Stimulated activated CD8-positive, alpha-beta memory T cell treated with anti-CD3 and anti-CD28 coated beads, Interleukin-2, amount 100 ng/mL, for 48 hours (primary cell): ENCODE measurements at places on chromosomes 13 and 19.

- no peak for DNase-seq
Measured at GRCh38 chr13:86052141-86052540, 252.9 kb upstream of the SLITRK6 start.

- peak; percentile 67 for DNase-seq
Measured at GRCh38 chr13:114065141-114065925, 67.1 kb downstream of the RASA3 start.

DNA sequence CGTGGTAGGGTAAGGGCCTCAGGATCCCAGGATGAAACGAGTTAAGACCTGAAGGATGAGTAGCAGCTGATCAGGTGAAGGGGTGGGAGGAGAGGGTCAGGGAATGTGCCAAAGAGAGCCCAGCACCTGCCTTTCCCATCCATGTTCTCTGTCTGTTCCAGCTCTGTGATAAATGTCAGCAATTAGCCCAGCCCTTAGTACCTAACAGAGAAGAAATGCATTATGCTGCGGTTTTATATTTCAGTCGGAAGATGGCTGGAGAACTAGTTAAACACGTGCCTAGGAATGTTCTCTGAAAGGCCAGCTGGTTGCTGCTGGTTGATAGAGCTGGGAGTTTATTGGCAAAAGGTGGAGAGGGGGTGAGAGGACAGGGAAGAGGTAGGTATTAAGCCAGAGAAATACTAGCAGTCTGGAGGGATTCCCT, 268.2 kb downstream of the SHISA2 start:
- DNase-seq: no peak

GRCh38 chr13:32837307-32837972, 178.8 kb upstream of the KL start:
- DNase-seq: no peak

GRCh38 chr19:56295531-56296455, 18.8 kb downstream of the ZSCAN5A start:
- DNase-seq: no peak

GRCh38 chr19:44644402-44645016, 799 bp downstream of the PVR start:
- DNase-seq: no peak

- DNase-seq: no peak
Measured at GRCh38 chr19:57671124-57671895, 2.6 kb downstream of the ZSCAN4 start.

DNA sequence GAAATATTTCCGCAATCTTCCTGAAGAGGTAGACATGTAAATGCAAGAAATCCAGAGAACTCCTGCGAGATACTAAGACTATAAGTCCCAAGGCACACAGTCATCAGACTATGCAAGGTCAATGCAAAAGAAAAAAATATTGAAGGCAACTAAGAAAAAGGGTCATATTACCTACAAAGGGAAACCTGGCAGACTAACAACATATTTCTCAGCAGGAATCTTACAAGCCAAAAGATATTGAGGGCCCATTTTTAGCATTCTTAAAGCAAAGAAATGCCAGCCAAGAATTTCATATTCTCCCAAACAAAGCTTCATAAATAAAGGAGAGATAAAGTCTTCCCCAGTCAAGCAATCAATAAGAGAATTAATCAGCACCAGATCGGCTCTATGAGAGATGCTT, 298.5 kb upstream of the ATXN8OS start:
- no peak for DNase-seq

DNA sequence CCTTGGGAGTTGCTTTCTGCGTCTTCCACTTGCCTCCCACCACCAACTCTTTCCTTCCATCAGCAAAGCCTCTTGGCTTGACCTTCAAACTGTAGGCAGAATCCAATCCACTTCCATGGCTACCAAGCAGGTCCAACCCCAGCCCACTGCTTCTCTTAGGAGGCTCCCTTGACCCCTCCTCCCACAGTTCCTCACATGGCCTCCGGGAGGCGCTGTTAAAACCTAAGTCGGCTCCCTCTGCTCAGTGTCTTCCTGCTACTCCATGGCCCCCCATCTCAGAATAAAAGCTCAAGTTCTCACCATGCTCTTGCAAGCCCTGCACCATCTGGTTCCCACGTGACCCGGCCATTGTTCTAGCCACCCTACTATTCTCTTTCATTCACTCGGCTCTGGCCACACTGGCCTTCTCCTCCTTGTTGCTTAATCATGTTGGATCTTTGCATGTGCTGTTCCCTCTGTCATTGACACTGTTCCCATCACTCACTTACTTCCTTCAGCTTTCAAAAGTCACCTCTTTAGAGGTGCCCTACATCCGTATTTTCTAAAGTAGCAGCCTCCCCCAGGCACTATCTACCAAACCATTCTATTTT, 7.5 kb downstream of the IZUMO2 start:
- no peak for DNase-seq

GRCh38 chr13:27117158-27117557, 54.5 kb downstream of the USP12 start:
- no peak for DNase-seq

- DNase-seq: no peak
Measured at GRCh38 chr13:85799097-85799582, at the start of gene SLITRK6. Gene SLITRK6, minus strand, starts transcription at chr13:85799419. Its CDS starts 2,911 bp downstream, at chr13:85796508.

DNA sequence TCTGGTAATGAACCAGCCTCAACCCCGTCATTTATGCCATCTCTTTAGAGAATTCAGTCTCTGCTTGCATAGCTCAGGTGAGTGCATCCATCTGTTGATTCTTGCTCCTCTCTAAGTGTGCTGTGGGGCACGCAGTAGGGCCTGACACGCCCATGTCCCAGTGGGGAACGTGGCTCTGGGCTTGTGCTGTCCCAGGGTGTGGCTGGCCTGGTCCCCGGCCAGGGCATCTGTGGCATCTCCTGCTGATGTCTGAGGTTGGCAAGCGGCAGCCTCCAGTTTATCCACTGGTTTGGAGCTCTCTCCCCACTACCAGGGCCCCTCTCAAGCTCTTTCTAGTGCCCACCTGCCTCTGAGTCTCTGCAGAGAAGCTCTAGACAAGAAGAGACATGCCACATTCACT, 146.6 kb upstream of the GJB6 start:
- DNase-seq: no peak

DNA sequence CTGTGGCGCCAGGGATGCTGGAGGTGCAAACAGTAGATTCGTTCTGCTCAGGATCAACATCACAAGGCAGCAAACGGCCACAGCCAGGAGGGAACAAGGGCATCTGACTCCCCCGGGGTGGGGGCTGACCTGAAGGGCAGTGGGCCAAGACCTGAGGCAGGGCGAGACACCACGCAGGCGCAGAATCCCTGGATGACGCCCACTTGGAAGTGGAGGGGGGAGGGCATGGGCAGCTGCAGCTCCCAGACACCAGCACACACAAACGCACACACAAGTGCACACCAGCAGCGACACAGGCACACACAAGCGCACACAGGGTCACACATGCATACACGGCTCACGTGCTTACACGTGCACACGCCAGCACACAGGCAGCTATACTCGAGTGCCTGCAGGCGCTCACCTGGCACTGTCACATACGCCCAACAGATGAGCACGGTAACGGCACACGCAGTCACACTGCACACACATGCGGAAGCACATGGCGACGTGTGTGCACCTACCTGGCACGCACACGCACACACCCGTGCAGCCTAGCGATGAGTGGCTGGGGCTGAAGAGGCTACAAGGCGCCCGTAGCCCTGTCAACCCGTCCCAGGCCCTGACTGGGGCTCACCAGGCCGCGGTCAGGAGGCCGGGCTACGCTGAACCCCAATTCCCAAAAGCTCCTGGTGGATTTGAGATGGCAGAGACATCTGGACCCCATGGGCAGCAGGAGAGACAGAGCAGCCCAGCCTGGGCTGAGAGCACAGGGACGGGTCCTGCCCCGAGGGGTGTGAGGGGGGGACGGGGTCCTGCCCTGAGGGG, 5.5 kb downstream of the C2CD4C start:
- no peak for DNase-seq

GRCh38 chr19:41427647-41428480, 690 bp upstream of the B3GNT8 start:
- DNase-seq: peak; percentile 20

- DNase-seq: no peak
Measured at GRCh38 chr13:61531383-61532065, 115.9 kb upstream of the PCDH20 start.

DNA sequence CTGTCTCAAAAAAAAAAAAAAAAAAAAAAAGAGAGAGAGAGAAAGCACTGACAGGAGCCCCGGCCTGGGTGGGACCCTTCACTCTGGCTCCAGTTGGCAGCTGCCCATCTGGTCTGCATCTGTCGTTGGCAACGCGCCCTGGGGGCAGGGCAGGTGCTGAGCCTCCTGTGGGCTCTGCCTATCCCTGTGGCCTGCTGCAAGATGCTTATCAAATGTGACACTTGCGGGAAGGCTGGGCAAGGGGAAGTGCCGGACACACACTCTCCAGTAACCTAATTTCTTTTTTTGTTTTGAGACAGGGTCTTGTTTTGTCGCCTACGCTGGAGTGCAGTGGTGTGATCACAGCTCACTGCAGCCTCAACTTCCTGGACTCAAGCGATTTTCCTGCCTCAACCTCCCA, 10.7 kb upstream of the KPTN start:
- no peak for DNase-seq

GRCh38 chr13:110349239-110349638, 42.2 kb downstream of the COL4A2 start:
- DNase-seq: no peak

DNA sequence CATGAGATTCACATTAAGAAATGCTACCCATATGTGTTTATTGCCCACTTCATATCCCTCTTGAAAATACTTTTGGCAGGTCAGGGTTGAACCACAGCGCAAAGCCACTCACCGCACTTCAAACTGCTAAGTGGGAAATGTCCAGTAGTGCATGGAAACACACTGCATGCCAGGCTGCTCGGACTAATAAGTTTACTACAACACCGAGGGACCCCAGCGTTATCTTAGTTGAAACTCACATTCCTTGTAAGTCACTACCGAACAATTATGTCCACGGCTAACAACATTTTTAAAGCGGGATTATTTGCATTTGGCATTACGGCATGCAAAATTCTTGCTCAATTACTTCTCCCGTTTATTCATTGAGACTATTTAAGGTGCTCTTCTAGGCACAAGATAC, 4.0 kb downstream of the BRD4 start:
- no peak for DNase-seq

GRCh38 chr13:37621811-37622361, 23.3 kb upstream of the POSTN start:
- no peak for DNase-seq

- DNase-seq: no peak
Measured at GRCh38 chr19:51001515-51001914, at the start of gene KLK8. Gene KLK8, minus strand, starts transcription at chr19:51001604. Its CDS starts 437 bp downstream, at chr19:51001167.

DNA sequence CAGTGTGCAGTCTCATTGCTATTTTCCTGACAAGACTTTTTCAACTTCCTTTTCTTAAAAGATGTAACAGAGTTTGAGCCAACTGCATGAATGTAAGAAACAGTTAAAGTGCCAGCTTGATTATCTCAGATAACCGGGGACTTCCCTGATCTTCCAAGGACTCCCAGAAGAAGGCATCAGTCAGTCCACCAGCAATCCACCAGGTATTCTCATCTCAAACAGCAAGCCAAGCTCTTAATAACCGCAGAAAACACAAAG, 350.1 kb downstream of the LIG4 start:
- DNase-seq: no peak

DNA sequence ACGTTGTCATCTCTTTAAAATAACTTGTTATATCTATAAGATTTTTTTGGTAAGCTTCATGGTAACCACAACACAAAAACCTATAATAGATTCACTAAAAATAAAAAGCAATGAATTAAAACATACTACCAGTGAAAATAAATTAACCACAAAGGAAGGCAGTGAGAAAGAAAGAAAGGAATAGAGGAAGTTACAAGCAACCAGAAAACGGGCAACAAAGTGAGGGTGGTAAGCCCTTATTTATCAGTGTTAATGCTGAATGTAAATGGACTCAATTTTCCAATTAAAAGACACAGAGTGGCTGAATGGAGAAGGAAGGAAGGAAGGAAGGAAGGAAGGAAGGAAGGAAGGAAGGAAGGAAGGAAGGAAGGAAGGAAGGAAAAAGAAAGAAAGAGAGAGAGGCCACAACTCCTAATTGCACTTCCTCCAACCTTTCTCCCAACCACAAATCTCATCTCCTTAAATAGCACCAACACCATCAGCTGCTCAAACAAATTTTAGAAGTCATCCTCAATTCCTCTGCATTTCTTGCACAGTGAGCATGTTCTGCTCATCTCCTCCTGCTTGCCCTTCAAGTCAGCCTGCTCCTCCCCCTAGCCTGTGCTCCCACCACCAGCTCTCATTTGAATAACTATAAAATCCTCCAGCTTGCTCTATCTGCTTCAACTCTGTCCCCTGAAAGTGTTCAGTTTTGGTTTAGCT, 48.6 kb downstream of the CCNA1 start:
- no peak for DNase-seq

GRCh38 chr19:1699998-1700732, 47.8 kb upstream of the TCF3 start:
- no peak for DNase-seq

- DNase-seq: no peak
Measured at GRCh38 chr13:98957731-98958442, 20.0 kb downstream of the DOCK9 start.

- no peak for DNase-seq
Measured at GRCh38 chr13:66446413-66446812, 783.7 kb downstream of the PCDH9 start.
